ENCODE measurements at places on chromosomes 6 and 20.

DNA sequence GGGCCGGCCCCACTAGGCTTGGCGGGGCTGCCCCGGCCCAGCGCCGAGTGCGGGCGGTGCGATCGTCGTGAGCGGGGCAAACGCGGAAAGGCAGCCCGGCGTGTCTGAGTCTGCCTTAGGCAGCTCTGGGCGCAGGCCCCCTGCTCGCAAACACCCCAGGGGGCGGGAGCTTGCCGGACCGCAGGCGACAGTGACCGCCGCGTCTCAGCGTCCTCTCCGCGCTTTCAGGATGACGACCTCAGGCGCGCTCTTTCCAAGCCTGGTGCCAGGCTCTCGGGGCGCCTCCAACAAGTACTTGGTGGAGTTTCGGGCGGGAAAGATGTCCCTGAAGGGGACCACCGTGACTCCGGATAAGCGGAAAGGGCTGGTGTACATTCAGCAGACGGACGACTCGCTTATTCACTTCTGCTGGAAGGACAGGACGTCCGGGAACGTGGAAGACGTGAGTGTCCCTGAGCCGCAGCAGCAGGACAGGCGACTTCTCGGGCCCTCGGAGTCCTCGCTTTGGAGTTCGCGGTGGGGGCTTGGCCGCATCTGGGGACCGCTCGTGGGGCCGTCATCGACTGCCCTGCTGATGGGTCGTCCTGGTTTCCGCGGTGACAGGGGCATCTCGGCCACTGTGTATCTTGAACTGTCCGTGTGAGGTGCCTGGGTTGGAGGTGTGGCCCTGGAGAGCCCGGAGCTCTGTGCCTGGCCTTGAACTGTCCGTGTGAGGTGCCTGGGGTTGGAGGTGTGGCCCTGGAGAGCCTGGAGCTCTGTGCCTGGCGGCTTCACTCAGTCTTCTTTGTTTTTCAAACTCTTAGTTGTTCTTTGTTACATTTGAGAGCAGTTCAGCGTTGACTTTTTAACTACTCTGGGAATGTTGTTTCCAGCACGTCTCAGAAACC, 786 bp downstream of the ADRM1 start:
- peak; percentile 3 for ATAC-seq

GRCh38 chr20:33391722-33392415, 9.4 kb downstream of the CDK5RAP1 start:
- ATAC-seq = peak; percentile 96

GRCh38 chr6:4291453-4292403, 156.4 kb upstream of the ECI2 start:
- no peak for ATAC-seq

- ATAC-seq = no peak
Measured at GRCh38 chr6:170296746-170297575, 6.1 kb upstream of the DLL1 start.

DNA sequence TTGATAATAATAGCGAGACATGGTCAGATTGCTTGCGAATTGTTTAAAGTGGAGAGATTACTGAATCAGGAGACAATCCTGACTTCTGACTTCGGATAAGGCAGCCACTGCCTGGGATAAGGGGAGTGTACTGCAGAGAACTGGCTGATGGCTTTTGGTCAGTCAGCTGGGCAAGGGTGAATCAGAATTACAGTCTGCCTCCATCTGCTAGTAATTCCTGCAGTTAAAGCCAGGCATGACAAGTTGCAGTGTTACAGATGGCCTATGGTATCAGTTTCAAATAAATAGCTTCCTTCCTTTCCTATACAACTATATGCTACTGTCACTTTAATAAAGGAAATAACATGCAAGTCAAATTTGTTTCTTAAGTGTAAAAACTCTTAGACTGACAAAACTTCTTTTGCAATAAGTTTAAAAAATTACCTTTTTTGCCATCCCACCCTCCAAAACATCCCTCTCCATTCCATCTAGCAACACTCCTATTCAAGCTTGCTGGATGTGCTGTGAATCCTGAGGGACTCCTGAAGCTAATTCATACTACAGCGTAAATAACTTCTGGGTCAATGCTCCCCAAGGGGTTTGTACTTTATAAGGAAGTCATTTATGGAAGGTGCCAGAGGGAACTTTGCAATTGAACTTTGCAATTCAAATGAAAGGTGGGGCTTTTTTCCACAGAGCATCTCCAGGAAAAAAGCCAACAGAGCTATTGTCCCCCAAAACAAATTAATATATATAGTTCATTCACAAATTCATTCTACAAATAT, 245.2 kb downstream of the ADGRB3 start:
- ATAC-seq = peak; percentile 46

- no peak for ATAC-seq
Measured at GRCh38 chr6:3578981-3579380, 122.1 kb upstream of the SLC22A23 start.

DNA sequence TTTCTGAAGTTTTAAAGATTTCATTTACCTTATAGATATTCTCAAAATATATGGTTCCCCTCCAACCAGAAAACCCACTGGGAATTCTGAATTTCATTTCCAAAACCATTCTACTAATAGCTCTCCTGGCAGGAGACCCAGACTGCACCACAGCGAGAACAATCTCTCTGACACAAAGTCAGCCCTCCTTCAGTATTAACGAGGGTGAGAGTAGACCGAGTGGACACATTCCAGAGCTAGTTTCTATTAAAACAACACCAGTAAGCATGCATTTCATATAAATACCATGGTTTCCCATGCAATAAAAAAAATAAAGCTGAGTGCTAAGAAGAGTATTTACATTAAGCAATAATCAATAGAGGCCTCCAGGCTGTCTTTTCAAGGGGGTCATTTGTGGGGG, 899.6 kb upstream of the SLC35B3 start:
- ATAC-seq = no peak

DNA sequence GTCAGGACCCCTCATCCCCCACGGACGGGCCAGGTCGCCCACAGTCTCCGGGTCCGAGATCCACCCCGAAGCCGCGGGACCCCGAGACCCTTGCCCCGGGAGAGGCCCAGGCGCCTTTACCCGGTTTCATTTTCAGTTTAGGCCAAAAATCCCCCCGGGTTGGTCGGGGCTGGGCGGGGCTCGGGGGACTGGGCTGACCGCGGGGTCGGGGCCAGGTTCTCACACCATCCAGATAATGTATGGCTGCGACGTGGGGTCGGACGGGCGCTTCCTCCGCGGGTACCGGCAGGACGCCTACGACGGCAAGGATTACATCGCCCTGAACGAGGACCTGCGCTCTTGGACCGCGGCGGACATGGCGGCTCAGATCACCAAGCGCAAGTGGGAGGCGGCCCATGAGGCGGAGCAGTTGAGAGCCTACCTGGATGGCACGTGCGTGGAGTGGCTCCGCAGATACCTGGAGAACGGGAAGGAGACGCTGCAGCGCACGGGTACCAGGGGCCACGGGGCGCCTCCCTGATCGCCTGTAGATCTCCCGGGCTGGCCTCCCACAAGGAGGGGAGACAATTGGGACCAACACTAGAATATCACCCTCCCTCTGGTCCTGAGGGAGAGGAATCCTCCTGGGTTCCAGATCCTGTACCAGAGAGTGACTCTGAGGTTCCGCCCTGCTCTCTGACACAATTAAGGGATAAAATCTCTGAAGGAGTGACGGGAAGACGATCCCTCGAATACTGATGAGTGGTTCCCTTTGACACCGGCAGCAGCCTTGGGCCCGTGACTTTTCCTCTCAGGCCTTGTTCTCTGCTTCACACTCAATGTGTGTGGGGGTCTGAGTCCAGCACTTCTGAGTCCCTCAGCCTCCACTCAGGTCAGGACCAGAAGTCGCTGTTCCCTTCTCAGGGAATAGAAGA, 978 bp downstream of the HLA-A start:
- ATAC-seq = peak; percentile 30

Data from SK-N-SH treated with all-trans-retinoic acid at 6 μM for 48 hours (cell line).